Foreskin keratinocyte (primary cell): ENCODE measurements at places on chromosomes 2 and 18. TPM values are rescaled to one million over a fixed set of nuclear protein-coding genes. Genes with fewer than 3 reads are reported as not detected.

The CCDC178 gene
- not detected in 2 replicates for polyA plus RNA-seq

GRCh38 chr2:132448771-132449170 is 32.2 kb downstream of the GPR39 start:
- DNase-seq, result no peak

The SERPINB2 gene
- 96.4 and 169 TPM in 2 replicates for polyA plus RNA-seq

DNA sequence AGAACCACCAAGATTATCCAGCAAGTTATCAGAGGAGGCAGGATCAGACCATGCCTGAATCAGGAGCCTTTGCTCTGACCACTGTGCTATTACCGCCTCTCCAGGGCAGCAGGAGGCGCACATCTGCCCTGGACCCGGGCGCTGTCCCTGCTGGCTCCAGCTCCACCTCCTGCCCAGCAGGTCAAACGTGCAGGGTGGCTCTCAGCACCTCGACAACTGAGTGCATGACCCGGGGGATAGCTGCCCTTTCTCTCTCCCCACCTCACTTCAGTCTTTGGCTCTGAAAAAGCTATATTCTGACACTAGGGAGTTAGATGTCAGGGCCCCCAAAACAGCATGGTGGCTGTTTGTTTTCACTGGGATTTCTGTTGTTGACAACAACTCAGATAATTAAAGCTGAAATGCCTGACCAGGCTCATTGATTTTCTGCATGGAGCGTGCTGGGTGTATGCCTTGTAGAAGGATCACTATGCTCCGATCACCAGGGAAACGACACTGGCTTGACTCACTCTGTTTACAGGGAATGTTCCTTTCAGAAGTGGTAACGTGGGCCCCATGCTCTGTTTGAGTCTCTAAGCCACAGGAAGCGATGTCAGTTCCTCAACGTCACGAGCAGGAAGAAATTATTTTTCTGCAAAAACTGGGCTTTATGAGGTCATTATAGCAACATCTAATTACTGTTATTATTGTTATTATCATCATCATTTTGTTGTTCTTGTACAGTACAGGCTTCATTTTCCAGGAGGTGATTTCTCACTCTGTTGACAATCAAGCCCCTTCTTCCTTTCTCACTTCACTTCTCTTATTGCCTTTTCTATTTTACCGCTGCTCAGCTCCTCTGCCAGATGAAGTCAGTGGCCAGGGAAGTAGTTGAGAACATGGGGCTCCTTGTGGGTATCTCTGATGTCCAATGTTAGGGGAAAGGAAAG is 125.6 kb downstream of the PLB1 start:
- peak; percentile 91 for DNase-seq

DNA sequence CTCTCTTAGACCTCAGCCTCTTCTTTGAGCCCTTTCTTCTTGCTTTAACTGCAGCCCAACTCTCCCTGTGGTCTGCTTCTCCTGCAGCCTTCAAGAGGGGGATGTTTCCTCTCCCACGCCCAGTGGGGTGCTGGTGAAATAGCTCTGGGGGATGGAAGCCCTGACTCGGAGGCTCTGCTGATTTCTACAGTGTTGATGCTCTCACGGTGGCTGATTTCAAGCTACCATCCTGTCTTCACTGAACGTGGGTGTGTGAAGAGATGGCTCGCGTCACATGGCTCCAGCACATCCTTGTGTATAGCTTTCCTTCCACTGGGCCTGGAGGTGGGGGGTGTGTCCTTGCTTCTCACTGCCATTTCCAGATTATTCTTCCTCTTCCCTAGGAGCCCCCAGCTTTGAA is 20.0 kb downstream of the MPP4 start:
- DNase-seq, result no peak

The BOLL gene
- not detected in 2 replicates for polyA plus RNA-seq

The KCNG2 gene
- polyA plus RNA-seq, result not detected in 2 replicates

The ELOA2 gene
- not detected in 2 replicates for polyA plus RNA-seq

- no peak for DNase-seq
Observed at GRCh38 chr2:227436436-227437174, 35.4 kb upstream of the AGFG1 start.

The TRIB2 gene
- polyA plus RNA-seq, result 2.9 and 3.7 TPM in 2 replicates

The CFC1 gene
- not detected in 2 replicates for polyA plus RNA-seq

- no peak for DNase-seq
Observed at GRCh38 chr2:205998583-205998982, 87.4 kb downstream of the INO80D start.

DNA sequence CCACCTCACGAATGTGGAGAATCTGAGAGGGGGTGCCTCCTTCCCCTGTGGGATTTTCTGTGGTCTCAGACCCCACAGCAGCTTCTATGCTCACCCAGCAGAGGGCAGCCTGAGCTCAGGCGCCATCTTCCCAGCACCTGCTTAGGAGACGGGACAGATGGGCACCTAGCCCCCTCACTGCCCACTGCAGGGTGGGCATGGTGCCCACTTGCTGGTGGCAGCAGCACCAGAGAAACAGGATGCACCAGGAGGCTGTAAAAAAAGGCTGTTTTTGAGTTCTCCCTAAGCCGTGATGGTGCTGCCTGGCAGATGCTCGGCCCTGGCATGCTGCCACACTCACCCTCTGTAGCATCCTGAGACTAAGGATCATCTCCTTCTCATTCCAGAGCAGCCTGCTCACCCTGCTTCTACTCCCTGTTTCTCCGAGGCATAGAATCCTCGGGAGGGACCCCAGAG is 19.1 kb upstream of the SLC20A1 start:
- no peak for DNase-seq

DNA sequence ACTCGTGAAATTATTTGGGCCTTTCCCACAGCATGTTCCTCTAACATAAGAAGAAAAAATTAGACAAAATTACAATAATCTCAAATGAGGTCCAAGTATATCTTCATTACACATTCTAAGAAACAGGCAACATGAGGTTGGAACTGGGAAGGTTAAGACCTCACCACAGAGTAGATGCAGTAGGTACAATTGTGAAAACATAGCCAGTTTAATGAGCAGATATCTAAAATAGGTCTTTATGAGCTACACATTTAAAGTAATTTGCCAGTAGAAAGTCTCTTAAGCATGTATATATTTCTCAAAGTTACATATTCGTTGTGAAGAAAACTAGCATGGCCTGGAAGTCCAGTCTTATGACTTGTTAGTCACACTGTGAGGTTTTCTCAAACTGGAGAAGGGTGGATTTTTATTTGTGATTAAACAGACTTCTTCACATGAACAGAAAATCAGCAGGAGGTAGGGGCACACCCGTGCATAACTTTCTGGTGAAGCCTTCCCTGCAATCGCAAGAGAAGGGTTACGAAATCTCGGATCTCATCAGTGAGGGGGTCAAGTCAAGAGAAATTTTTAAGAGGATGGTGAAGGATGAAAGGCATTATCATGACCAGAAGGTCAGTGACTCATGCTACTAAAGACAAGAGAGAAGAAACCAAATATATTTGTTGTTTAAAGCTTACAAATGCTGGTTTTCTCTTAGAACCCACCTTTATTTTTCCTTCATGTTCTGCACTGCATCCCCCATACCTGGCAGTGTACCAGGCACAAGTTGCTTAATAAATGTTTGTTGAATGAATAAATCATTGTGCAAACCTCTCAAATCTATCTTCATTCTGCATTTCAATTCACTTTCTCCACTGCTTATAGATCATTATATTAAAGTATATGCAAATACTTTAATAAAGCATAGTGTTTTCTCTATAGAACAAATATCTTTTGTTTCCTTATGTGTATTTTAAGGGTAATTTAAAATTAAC is 5.1 kb upstream of the RAB27B start:
- peak; percentile 83 for DNase-seq

The FAP gene
- 0.40 and 1.7 TPM in 2 replicates for polyA plus RNA-seq

DNA sequence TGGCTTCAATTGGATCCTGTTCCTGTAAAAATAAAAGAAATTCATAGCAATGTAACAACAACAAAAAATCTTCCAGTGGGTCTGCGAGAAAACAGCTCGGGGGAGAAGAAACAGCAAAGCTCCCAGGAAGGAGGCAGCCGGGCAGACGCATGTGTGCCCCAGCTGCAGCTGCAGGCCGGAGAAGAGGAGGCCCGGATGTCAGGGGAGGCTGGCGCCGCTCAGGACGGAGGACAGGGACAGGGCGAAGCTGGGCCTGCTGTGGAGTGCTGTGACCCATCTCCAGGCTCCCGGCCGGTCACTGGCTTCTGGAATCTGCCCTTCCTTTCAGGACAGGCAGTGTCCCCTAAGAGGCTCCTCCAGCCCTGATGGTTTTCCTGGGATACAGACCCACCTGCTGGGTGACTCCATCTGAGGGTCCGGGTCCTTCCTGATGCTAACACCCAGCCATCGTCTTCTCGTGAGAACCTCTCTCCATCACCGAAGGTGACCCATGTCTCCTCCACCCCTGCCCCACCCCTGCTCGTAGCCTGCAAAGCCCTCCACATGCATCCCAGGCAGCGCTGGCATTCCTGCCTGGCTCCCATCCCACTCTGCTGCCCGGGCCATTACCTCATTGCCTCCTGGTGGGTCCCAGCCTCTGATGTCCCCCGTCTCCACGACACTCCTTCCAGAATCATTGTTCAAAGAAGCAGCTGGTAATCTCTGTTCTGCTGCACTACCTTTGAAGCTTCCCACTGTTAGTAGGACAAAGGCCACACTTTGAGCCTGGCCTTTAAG is 145.4 kb upstream of the TWIST2 start:
- no peak for DNase-seq

The RIT2 gene
- polyA plus RNA-seq, result not detected in 2 replicates

DNA sequence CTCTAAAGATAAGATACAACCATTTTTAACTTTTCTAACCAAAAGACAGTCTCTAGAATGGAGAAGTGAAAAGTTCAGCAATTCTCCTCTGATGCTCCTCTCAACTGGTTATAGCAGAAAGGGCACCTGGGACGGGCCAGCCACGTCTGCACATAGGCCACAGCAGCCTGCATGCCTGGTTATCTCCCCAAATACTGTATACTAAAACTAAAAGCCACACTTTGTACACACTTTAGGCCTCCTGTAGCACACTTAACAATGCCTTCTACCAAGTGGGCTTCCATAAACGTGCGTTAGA is 179.1 kb downstream of the ANKRD44 start:
- no peak for DNase-seq

DNA sequence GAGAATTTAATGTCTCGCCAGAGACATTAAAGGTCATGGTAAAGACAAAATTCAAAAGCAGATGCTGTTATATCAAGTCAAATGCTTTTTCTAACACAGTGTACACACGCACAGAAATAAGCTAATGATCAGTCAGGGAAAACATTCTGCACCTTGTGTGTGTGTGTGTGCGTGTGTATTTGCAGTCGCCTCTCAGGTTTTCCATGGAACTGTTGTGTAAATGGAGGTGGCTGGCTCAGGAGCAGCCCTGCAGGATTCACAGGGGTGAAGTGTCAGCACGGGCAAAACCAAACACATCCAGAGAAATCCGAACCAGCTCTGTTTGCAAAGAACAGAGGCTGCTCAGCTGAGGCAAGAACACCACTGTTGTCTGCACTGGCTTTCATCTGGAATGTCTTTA is 76.2 kb upstream of the YWHAQ start:
- DNase-seq, result no peak

The TBR1 gene
- polyA plus RNA-seq, result not detected in 2 replicates

DNA sequence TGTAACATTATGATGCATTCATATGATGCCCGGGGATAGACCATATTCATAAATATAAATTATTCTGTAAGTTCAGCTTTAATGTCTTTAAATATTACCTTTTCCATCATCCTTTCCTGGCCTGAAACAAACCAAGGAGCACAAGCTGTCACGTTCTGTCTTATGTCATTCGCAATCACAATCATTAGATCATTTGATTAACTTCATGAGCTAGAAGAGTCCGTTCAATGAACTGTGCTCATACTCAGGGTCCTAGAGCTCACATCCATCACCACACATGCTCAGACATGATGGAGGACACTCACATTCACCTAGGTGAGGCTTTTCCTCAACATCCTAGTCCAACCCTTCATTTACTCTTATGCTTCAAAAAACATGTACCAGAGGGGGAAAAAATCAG is 599.0 kb upstream of the ID2 start:
- no peak for DNase-seq

The SCYGR1 gene
- not detected in 2 replicates for polyA plus RNA-seq

The CFAP221 gene
- polyA plus RNA-seq, result not detected in 2 replicates

The ATL2 gene
- 13.1 and 17.6 TPM in 2 replicates for polyA plus RNA-seq

DNA sequence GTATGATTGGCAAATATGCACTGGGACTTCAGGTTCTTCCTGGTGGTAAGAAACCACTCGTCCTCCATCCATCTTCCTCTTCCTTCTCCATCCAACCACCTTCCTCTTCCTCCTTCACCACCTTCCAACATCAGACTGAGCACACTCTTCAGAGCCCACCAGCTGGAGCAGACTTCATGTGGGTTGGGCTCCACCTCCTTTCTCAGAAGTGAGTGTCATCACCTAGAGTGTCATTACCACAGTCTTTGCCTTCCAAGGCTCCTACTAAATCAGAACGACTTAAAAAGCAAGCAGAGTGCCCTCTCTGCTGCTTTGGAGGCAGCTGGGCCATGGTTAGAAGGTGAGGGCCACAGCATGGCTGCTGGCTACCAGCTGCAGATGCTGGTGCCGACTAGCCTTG is 171.6 kb downstream of the SH3RF3 start:
- no peak for DNase-seq

The LINC00305 gene
- polyA plus RNA-seq, result not detected in 2 replicates

The KCNJ3 gene
- not detected in 2 replicates for polyA plus RNA-seq

The PLEK gene
- not detected in 2 replicates for polyA plus RNA-seq

DNA sequence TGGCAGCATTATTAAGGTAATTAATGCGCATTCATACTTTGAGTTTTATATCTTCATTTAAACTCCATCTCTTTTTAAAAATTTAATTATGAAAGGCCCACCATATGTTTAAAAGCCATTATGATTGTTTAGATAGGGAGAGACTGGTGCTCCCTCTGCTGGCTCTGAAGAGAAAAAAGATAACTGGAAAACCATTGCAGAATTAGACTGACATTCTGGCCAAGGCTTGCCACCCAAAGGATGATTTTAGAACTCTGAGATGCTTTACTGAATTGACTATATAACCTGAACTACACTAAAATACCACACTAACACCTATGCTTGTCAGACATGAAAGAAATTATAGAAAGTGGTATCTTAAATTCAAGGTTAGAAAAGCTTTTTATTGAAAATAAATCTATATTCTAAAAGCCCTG is 127.6 kb upstream of the SPOPL start:
- no peak for DNase-seq

DNA sequence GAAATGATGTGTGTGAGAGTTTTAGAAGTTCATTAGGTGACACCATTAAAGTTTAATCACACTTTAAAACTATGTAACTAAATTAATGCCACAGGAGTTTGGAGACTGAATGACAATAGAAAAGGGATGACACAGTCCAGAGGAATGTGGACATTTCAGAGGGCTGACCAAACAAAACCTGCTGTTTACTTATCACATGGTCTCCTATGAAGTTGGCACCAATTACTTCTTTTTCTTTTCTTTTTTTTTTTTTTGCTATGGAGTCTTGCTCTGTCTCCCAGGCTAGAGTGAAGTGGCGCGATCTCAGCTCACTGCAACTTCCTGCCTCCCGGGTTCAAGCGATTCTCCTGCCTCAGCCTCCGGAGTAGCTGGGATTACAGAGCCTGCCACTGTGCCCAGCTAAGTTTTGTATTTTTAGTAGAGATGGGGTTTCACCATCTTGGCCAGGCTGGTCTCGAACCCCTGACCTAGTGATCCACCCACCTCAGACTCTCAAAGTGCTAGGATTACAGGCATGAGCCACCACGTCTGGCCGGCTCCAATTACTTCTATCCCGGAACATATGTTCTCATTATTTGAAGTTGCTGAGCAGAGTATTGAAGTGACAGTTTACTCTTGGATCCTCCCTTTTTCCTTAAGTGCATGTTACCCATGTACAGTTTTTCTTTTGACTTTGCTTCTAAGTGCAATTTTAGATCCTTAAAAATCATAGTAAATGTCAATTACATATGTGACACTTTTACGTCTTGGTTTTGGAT is 4.3 kb downstream of the AGPS start:
- peak; percentile 54 for DNase-seq

The REV1 gene
- 7.1 and 9.1 TPM in 2 replicates for polyA plus RNA-seq

The C1GALT1C1L gene
- polyA plus RNA-seq, result 0.27 TPM in 1 of 2 replicates, not detected in the other

The MYCN gene
- 0.03 and 0.19 TPM in 2 replicates for polyA plus RNA-seq

- DNase-seq, result no peak
Observed at GRCh38 chr18:78821396-78821795, 158.2 kb upstream of the SALL3 start.
